ENCODE measurements at places on chromosomes 7 and 10.
A peak's percentile ranks its signal among the peaks of the same experiment; 100 is the strongest.

DNA sequence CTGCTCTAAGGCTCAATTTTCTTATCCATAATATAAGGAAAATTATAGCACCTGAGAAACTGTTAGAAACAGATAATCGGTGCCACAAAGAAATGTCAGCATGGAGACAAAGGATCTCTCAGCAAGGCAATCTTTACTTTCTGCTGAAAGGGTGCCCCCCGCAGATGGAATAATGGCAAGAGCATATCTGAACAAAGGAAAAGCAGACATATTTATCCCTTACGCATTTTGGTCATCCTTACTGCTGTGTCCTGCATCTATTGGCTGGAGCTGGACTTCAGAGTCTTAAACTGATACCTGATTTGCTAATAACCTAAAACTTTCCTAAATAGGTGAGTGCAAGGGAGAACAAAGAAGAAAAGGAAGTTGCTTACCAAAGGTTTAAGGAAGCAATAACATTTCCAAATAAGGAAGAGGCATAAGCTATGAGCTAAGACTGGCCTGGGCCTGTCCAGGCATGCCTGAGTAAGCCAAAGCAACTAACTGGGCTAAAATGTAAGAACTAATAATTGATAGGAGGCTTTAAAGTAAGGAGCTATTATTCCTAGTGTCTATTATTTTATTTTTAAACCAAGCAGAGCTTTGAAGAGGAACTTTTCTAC lies 39.6 kb upstream of the ELMO1 start:
- peak; percentile 64 for DNase-seq

- no peak for DNase-seq
Measured at GRCh38 chr7:133829336-133829897, 297.7 kb upstream of the LRGUK start.

GRCh38 chr7:107555893-107556292 lies 7.8 kb downstream of the COG5 start:
- no peak for DNase-seq

GRCh38 chr7:149257146-149257545 lies 4.8 kb upstream of the ZNF783 start:
- DNase-seq, result no peak

GRCh38 chr7:910931-911431 lies 34.6 kb downstream of the GET4 start:
- no peak for DNase-seq

DNA sequence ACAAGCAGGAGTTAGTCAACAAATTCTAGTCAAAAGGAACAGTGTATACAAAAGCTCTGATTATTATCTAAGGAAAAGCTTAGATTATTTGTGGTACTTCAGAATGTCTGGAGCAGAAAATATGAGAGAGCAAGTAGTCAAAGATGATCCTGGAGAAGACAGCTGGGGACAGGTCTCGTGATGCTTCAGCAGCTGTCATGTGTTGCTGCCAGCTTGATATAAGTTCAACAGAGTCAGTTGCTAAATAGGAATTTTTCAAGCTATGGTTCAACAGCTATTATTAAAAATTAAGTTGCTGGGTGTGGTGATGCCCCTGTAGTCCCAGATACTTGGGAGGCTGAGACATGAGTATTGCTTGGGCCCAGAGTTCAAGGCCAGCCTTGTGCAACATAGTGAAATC lies 240.0 kb upstream of the RHOBTB1 start:
- DNase-seq, result no peak

- DNase-seq, result no peak
Measured at GRCh38 chr7:123661765-123662164, 6.1 kb downstream of the LMOD2 start.

DNA sequence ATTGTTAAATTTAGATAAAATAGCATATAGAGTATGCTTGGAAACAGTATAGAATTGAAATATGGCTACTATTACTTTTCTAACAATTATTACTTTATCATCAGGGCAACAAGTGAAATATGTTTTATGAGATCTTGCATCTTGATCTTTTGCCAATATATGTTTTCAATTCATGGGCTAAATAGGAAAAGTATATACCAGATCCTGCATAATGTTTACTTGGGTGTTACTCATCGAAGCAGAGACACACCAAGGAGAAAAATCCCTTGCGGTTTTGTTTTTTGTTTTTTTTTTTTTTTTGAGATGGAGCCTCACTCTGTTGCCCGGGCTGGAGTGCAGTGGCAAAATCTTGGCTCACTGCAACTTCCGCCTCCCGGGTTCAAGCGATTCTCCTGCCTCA lies 541.4 kb downstream of the SUGCT start:
- no peak for DNase-seq

GRCh38 chr7:108076156-108076555 lies 54.0 kb downstream of the LAMB4 start:
- no peak for DNase-seq

DNA sequence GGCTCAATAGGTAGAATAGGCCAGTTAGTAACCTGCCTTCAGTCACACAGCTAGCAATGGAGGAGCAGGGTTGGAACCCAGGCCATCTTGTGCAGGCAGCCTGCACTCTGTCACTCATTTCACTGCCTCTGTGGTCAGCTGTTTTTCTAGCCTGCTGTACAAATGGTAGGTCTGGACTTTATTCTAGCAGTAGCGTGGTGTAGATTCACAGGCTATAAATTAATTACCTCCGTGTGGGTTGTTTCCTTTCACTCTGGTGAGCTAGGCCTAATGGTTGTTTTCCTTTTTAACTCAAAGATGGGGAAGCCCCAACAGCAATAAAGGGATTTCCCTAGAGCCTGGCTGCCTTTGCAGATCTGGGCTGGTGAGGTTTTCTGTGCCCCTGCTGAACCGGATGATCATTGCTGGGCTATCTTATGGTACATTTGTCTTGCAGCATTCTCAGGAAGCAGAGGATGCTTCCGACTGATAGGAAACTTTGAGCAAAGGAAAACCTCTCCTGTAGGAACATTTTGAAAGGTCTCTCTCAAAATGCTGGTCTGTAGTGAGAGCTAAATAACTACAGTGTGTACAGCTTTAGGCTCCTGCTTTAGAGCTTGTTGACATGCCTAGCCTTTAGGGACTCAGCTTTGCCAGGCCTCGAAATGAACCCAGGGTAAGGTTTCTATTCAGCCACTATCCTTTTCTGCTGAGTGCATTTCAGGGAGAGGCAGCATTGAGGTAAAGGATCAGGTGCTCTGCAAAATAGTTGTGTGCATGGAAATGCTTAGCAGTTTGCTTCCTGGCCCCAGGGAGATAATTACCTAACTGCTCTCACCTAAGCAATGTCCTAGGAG lies 157.4 kb downstream of the ST7 start:
- DNase-seq, result no peak

- DNase-seq, result no peak
Measured at GRCh38 chr10:128339753-128340152, 213.5 kb upstream of the MKI67 start.

DNA sequence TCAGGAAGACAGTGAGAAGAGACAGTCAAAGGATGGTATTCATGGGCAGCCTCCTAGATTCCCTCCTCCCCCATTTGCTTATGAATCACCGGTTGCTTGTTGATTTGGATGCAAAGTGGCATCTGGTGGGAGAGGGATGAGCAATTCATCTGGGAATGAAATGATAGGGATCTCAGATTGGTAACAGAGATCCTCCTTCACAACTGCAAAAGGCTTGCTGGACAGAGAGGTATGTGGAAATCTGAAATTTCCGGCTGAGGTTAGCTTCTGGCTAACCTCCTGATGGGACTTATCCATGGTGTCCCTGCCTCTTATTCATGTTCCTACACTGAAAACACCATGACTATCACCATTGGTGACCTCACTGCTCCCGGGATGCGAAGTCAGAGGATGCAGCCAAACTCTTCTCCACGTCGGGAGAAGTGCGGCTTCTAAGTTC lies 48.4 kb upstream of the PODXL start:
- no peak for DNase-seq

DNA sequence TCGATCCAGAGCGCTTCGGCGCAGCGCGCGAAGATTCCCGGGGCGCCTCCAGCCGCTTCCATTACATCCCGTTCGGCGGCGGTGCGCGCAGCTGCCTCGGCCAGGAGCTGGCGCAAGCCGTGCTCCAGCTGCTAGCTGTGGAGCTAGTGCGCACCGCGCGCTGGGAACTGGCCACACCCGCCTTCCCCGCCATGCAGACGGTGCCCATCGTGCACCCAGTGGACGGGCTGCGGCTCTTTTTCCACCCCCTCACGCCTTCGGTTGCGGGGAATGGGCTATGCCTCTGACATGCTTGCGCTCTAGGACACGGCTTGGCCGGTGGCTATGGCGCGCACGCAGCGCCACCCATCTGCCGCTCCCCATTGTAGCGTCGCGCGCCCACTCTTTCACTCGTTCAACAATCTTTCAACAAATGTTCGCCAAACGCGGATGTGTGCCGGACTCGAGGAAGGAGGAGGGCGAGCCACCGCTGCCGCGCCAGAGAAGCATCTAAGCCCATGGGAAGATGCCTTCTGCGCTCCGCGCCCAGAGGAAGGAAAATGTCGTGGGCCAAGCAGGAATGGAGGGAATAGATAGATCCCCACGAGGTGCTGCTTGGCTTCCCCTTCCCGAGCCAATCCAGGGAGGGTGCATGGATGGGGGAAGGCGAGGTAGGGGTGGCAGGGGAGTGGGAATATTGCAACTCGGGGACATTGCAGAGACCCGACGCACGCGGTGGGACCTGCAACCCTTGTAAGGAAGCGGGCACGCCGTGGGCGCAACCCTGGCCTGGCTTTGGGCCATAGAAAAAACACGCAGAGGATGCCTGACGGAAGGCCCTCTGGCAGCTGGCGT lies 5.1 kb upstream of the CYP26A1 start:
- DNase-seq, result no peak

GRCh38 chr7:23012908-23013714 lies 819 bp downstream of the HYCC1 start:
- peak; percentile 11 for DNase-seq

GRCh38 chr7:138898255-138898654 lies 82.9 kb downstream of the KIAA1549 start:
- no peak for DNase-seq

- DNase-seq, result peak; percentile 63
Measured at GRCh38 chr7:22697876-22698606, 29.0 kb upstream of the IL6 start.

DNA sequence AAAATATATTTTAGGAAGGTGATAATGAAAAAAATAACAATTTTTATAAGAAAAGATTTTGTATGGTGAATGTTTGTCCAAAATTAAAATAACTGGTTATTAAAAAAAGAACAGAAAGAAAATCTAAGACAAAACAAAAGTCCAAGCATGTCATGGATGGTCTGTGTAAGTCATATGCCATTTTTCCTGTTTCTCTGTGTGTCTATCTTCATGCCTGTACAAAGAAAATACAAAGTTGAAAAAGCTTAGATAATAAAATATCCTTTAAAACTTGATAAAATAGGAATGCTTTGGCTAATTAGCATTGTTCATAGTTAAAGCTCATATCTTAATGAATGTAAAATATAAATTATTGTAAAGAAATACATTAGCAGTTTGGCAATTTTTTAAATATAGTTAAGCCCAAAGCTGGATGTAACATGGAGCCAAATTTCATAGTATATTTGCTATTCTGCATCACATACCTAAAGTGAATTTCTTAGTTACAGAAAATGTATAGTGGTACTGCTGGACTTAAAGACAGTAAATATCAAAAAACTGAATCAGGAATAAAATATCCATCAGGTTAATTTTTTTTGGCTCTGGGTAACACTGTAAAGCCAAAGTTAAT lies 661.1 kb downstream of the PCDH15 start:
- no peak for DNase-seq

DNA sequence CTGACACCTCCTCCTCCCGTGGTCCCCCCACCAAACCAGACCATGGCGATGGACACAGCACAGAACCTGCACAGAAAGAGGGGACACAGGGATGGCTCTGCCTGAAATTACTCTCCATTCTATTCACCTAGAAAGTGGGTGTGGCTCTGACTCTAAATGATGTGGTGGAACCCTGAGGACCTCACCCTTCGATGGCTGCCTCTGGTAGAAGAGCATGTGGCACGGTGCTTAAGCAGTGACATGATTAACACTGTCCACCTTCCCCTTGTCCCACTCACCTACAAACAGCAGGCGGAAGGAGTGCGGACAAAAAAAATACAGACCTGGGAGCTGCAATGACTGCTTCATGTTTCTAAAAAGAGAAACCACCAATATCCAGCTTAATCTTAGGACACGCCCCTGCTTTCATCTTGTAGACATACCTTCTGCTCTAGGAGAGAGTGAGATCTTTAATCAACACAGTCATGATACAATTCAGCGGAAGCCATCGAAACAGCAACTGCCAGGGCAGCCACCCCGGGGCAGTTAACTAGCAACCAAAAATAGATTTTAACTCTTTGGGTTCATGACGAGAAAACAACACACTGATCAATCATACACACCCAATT lies 11.4 kb downstream of the JCAD start:
- no peak for DNase-seq
